ENCODE measurements at places on chromosomes 12 and 14. TPM values are rescaled to one million over a fixed set of nuclear protein-coding genes. Genes with fewer than 3 reads are reported as not detected.

Gene KIF26A
- polyA plus RNA-seq: 7.2 TPM

Gene TPH2
- not detected for polyA plus RNA-seq

Gene KCNK13
- 0.30 TPM for polyA plus RNA-seq

Gene CLEC1A
- 2.9 TPM for polyA plus RNA-seq

Gene TRHDE
- 0.40 TPM for polyA plus RNA-seq

Gene DTX1
- polyA plus RNA-seq: 5.2 TPM

Gene JAG2
- 40.4 TPM for polyA plus RNA-seq

Gene TXNRD1
- 42.0 TPM for polyA plus RNA-seq

Gene IL22
- polyA plus RNA-seq: not detected

Gene SSTR1
- 0.09 TPM for polyA plus RNA-seq

Gene NELL2
- 0.35 TPM for polyA plus RNA-seq

Gene TUBA1A
- polyA plus RNA-seq: 603 TPM

Gene NFE2
- 2.3 TPM for polyA plus RNA-seq

Gene STAT2
- 61.9 TPM for polyA plus RNA-seq

Gene NRL
- 1.8 TPM for polyA plus RNA-seq

Gene ZBTB42
- 8.7 TPM for polyA plus RNA-seq

Gene RD3L
- not detected for polyA plus RNA-seq

Gene PRB2
- not detected for polyA plus RNA-seq

Gene GLS2
- 0.85 TPM for polyA plus RNA-seq

Gene AKAP6
- 64.6 TPM for polyA plus RNA-seq

Gene SMCO2
- not detected for polyA plus RNA-seq

Gene RAN
- 380 TPM for polyA plus RNA-seq

Gene NIN
- 40.2 TPM for polyA plus RNA-seq

Gene GALNT6
- polyA plus RNA-seq: 0.23 TPM

Gene NRXN3
- polyA plus RNA-seq: 0.58 TPM

Gene COX8C
- polyA plus RNA-seq: 0.44 TPM

Gene TAS2R30
- 0.39 TPM for polyA plus RNA-seq

Gene ZFHX2
- 1.5 TPM for polyA plus RNA-seq

Gene CAPS2
- polyA plus RNA-seq: 2.1 TPM

Gene PTGER2
- 0.72 TPM for polyA plus RNA-seq

Gene RASSF8
- polyA plus RNA-seq: 24.9 TPM

Gene RIPK3
- polyA plus RNA-seq: 1.1 TPM

Gene CFAP251
- 1.3 TPM for polyA plus RNA-seq

Gene ACVRL1
- polyA plus RNA-seq: 44.9 TPM

Gene KRT3
- polyA plus RNA-seq: not detected

Gene HNRNPC
- polyA plus RNA-seq: 401 TPM

Gene COL2A1
- 16.9 TPM for polyA plus RNA-seq

Gene DEPDC4
- polyA plus RNA-seq: 1.0 TPM

Gene ADAM21
- polyA plus RNA-seq: 0.32 TPM

Gene TPPP2
- 0.49 TPM for polyA plus RNA-seq

Gene DPY19L2
- polyA plus RNA-seq: 10.4 TPM

Gene ABCC9
- 83.9 TPM for polyA plus RNA-seq

Gene RESF1
- polyA plus RNA-seq: 21.6 TPM

Gene ZNF891
- 2.2 TPM for polyA plus RNA-seq

Gene SERPINA9
- polyA plus RNA-seq: not detected

Gene ASIC1
- polyA plus RNA-seq: 9.1 TPM
